Activated CD4-positive, alpha-beta memory T cell treated with anti-CD3 and anti-CD28 coated beads, Interleukin-2, amount 10 ng/mL, durations not matched to agents 7 days and 5 days (primary cell): ENCODE measurements at places on chromosomes 7 and 10. TPM values are rescaled to one million over a fixed set of nuclear protein-coding genes. Genes with fewer than 3 reads are reported as not detected.

The CLCN1 gene
- total RNA-seq, result 0.10 TPM

The SLC25A13 gene
- 7.8 TPM for total RNA-seq

The SFMBT2 gene
- 27.0 TPM for total RNA-seq

The TRIM73 gene
- total RNA-seq, result 8.5 TPM

The HYAL4 gene
- total RNA-seq, result not detected

The NEBL gene
- total RNA-seq, result not detected

The STYXL1 gene
- total RNA-seq, result 37.3 TPM

The SPDYE11 gene
- not detected for total RNA-seq

The TMEM168 gene
- total RNA-seq, result 15.3 TPM

The CDNF gene
- 0.63 TPM for total RNA-seq

The MALRD1 gene
- not detected for total RNA-seq

The CFAP43 gene
- total RNA-seq, result 0.18 TPM

The SPDYE2 gene
- 0.15 TPM for total RNA-seq

The CSGALNACT2 gene
- 66.2 TPM for total RNA-seq

The BLNK gene
- not detected for total RNA-seq

DNA sequence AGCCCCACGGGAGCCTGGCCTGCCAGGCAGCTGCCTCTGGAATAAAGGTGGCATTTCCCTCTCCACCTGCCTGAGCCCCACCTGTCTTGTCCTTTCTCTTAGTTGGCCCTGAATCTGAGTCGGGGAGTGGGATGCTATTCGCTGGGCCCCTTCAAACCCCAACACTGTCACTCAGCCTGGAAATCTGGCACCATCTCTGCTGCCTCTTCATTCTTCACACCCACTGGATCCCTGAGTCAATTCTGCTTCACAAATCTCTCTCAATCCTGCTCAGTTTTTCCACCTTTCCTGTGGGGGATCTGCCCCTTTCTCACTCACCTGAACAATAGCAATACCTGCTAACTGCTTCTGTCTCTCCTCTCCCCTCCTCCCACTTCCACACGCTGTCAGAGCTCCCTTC lies 10.6 kb downstream of the CRTAC1 start:
- no peak for DNase-seq

DNA sequence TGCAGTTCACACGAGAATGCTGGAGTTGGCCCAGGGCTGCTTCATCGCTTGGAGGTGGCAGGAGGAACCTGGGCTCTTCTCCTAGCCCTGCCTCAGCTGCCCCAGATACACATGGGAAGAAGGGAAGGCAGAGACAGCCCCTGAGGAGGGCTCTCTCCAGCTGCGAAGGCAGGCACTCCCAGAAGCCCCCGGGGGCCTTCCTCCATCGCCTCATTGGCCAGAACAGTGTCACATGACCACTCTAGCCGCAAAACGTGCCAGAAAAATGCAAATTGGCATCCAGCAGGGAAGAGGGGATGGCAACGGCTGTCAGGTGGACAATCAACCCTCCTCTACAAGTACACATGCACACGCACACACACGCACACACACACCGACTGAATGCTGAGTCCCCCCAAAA lies 217.8 kb upstream of the FRMD4A start:
- no peak for DNase-seq

DNA sequence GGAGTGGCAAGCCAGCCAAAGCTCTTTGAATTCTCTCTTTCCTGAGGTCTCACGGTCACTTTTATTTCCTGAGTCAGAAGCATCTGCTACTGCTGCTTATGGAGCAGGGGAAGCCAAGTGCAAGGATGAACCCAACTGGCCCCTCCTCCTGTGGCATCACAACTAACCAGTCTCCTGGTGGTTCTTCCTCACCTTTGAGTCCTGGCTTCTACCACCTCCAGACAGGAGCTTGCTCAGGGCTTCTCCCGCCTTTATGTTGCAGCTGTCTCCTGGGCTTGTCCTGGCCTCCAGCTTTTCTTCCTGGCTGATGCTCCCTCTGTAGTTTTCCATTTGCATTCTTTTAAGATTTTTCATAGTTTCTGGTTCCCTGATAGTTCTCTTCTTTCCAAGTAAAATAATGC lies 349.7 kb upstream of the NRP1 start:
- no peak for DNase-seq

DNA sequence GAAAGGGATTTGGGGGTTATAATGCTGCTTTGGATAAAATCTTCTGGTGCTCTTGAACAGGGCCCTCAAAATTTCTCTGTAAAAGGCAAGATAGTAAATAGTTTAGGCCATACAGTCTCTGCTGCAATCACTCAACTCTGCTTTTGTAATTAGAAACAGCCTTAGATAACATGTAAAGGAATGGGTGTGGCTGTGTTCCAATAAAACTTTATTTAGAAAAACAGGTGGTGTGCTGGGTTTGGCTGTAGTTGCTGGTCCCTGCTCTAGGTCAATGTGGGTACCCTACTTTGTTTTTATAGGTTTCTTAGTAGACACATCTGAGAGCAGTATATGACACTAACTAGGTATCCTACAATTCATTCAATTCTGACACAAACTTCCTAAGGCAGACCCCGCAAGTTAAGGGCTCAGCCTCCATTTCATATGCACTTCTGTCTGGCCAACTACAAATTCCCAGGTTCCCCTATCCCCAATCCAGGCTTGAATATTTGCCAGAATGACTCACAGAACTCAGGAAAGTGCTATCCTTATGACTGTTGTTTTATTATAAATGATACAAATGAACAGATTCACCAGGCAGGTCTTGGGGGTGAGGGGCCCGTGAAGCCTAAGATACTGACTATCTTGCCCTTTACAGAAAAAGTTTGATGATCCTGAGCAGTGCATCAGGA lies 349.9 kb downstream of the RPS24 start:
- DNase-seq, result no peak

- DNase-seq, result no peak
Measured at GRCh38 chr7:37097983-37098382, 350.7 kb downstream of the ELMO1 start.

DNA sequence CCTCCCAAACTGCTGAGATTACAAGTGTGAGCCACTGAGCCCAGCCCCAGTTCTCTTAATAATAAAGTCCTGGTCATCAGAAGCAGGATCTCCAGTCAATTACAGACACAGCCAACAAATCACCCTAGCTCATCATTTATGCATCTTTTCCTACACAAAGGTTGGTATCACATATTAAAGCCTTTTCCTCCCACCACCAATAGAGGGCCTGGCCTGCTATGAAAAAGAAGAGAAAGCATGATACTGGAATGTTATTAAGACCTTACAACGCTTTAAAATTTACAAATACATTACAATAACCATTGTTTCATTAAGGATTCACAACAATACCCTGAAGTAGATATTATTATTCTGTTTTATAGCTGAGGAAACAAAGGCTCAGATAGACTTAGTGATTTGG lies 25.9 kb downstream of the VAX1 start:
- DNase-seq, result no peak

DNA sequence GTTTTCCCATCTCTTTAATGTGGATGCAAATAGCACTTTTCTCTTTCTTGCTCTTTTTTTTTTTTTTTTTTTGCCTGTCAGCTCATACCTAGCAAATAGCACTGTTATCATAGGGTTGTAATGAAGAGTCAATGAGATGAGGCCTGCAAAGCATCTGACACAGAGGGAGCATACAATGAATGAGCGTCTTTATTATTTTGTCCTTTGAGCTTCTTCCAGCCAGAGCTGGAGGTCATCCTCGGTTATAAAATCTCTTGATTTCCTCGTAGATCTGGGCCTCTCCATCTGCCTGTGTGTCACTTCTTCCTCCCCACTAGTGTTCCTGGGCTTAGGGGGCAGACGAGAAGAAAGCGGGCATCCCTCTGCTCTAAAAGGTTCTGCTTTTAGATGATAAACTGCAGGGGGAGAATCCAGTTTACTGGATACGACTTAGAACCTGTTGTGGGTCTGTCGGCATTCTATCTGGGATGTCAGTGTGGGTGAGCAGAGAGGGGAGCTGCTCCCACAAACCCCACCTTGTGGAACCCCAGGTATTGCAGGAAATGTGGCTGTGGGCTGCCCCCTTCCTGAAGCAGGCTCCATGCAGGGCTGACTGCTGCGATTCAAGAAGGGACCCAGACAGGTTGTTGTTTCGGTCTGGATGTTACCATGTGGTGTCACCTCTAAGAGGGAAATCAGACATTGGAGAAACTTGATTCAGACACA lies 135.8 kb upstream of the GPR26 start:
- no peak for DNase-seq

GRCh38 chr10:111004016-111004415 lies 72.8 kb upstream of the ADRA2A start:
- no peak for DNase-seq

DNA sequence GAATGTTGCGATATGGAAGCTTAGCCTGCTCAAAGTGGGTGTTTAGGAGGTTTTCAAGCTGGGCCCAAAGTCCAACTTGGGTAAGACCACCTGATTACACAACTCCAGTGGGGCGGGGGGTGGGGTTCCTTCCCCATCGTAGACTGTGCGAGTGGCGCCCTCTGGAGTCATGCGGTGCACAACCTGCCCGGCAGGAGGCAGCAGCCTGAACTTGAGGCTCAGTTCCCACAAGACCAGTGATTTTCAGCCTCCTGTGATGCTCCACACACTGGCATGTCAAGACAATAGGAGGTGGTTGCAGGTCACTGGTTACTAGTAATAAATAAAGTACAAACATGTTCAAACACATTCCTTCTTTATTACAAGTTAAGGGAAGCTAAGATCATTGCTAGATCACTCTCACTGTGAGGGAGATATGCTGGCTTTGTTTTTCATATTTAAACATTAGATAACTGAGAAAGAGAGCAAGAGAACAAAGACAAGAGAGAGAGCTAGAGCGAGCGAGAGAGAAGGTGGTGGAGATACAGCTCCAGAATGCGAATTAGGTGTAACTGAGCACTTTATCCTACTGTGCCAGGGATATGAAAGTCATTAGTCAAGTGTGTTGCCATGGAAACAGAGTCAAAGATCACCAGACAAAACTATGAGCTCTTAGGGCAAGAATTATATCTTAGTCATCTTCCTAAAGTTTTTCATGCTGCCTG lies 97.4 kb upstream of the BMPER start:
- DNase-seq, result no peak

DNA sequence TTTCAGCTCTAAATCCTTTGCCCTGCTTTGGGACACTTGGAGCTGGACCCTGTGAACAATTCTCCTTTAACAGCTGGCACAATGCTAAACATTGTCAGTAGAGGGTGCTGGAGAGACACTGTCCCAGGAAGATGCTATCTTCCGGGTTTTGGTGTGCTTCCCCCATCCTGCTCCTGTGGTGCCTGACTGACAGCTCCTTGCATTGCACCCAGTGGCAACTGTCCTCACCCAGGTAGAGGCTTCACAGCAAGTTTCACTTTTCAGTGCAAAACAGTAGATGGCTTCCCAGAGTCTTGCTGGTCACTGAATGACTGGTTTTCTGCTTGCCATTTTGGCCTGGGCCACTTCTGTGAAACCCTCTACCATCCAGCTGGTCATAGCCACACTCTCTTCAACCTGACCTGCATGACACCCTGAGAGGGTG lies 77.3 kb downstream of the CDC14C start:
- DNase-seq, result no peak

GRCh38 chr7:143285470-143285778 lies 666 bp downstream of the TMEM139 start:
- no peak for DNase-seq

DNA sequence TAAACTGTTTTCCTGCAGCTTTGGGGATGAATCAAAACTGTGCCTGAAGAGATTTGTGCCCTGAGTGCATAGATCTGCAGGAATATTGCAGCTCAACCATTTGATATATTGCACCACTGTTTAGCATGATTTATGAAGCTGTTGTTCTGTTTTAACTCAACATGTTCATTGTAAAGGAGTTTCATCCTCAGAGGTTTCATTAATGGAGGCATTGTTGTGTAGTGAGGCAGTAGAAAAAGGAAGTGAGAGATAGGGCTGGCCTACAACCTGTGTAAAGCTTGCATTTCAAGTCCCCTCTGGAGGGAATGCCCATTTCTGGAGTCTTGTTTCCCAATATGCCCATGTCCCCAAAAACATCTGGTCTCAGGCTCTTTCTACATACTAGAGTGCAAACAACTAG lies 67.5 kb downstream of the DNAJC12 start:
- no peak for DNase-seq

DNA sequence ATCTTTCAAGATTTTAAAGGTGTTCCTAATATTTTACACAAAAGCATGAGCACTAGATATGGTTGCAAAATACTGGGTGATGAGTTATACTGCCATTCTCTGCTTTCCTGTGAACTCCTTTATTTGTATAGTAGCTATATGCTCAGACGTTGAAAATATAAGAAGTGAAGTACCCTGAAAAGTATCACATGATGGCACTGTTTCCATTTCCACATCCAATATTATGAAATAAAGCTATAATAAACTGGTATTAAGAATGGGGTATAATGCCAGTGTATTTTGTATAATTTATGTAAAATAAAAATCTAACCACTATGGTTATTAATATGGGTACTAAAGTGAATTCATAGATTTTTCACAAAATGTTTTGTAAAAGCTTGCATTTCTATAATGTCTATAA lies 79.6 kb upstream of the FOXP2 start:
- DNase-seq, result no peak

DNA sequence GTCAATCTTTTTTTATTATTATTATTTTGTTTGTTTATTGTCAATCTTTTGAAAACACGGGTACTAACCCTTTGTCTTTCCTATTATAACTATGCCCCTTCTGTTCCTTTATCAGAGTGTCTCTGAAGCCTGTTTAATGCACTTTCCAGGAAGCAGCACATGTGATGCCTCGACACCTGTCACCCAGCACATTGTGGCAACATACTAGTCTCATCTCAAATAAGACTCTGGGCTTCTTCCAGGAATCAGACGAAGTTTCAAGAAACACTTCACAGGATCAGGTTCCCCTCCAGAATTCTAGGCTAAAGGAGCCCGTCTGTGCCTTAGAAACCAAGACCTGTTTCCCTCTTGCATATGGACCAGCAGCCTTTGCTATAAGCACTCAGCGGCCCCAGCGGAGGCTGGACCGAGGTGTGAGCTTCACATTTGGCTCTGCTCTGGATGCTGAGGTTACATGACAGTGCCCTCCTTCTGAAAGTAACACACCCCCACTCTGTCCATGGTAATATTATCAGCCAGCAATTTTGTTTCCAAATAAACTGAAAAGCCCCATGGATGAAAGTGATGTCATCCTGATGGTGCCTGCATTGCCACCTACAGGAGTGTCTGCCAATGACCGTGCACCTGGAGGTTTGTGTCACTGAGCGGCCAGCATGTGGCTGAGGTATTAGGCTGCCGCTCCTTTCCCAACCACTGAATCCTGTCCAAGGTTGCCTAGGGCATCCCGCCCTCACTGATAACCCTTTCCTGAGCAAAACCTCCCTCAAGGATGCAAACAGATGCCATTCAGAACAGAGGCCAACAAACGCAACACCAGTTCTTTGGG lies 38.1 kb downstream of the MKI67 start:
- DNase-seq, result no peak

GRCh38 chr7:30903146-30903545 lies 8.5 kb upstream of the AQP1 start:
- no peak for DNase-seq
